ENCODE measurements at places on chromosomes 6 and 20. TPM values are rescaled to one million over a fixed set of nuclear protein-coding genes. Genes with fewer than 3 reads are reported as not detected.

GRCh38 chr6:51839726-51840374, 247.6 kb downstream of the PKHD1 start:
- no peak overlapping the region for H3K27ac ChIP-seq
- H3K4me3 ChIP-seq, result no peak overlapping the region

DNA sequence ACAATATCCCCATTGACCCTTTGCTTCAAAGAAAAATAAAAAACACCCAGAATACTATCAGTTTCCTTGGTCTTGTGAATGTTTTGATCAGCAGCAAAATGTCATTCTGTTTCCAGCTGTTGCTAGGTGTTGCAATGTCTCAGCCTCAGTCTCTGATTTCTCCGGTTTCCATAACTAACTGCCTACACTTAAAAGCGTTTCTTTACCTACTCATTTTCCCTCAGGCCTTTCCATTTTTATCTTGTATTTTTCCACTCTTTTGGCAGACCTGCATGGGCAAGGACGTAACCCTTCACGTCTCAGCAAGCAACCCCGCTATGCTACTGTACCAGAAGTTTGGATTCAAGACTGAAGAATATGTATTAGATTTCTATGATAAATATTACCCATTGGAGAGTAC, 49.4 kb downstream of the KAT14 start:
- no peaks in the 10 kb centered on the region for H3K27me3 ChIP-seq
- H3K4me3 ChIP-seq, result no peak overlapping the region
- no peaks in the 10 kb centered on the region for H3K4me1 ChIP-seq
- H3K27ac ChIP-seq, result no peak overlapping the region

The KIAA0408 gene
- total RNA-seq, result 2.3 TPM

The FAM209B gene
- not detected for total RNA-seq

The CLIC1 gene
- total RNA-seq, result 207 TPM

GRCh38 chr6:158060455-158061360, 79.0 kb downstream of the SYNJ2 start:
- H3K27ac ChIP-seq, result peak overlapping the region; percentile 72
- no peaks in the 10 kb centered on the region for H3K36me3 ChIP-seq
- no peak overlapping the region for H3K4me3 ChIP-seq
- peak; percentile 77 for DNase-seq

DNA sequence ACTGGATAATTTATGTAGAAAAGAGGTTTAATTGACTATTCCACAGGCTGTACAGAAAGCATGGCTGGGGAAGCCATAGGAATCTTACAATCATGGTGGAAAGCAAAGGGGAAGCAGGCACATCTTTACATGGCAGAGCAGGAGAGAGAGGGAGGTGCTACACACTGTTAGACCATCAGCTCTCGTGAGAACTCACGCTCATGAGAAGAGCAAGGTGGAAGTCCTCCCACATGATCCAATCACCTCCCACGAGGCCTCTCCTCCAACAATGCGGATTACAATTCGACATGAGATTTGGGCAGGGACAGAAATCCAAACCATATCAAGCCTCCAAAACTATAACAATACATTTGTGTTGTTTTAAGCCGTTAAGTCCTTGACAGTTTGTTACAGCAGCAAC, 257.1 kb upstream of the KCNG1 start:
- H3K4me1 ChIP-seq, result no peaks in the 10 kb centered on the region
- no peak for DNase-seq
- no peaks in the 10 kb centered on the region for H3K27me3 ChIP-seq
- peak overlapping the region; percentile 42 for H3K27ac ChIP-seq

DNA sequence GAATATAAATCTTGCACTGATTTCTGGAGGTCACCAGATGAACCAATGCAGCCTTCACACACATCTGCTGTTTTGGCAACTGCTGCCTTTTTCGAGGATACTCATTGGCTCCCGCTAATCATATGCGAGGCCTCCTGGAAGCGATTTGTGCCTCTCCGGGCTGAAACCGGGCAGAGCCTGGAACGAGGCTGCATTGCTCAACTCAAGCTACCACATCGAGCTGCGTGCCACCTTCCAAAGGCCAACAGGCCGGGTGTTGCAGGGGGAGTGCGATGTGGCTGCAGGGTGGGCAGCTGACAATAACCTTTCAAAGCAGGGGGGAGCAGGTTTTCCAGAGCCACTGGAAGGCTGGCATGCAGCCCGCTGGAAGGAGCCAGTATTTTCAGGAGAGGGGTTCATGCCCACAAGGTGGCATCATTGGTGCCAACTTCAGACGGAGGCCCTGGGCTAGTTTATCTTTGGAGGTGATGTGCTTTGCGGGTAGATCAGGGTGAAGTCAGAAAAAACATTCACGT, 122.6 kb upstream of the IFNGR1 start:
- DNase-seq, result no peak
- H3K27ac ChIP-seq, result no peak overlapping the region
- H3K4me3 ChIP-seq, result no peak overlapping the region
- no peaks in the 10 kb centered on the region for H3K27me3 ChIP-seq
- no peaks in the 10 kb centered on the region for H3K36me3 ChIP-seq

DNA sequence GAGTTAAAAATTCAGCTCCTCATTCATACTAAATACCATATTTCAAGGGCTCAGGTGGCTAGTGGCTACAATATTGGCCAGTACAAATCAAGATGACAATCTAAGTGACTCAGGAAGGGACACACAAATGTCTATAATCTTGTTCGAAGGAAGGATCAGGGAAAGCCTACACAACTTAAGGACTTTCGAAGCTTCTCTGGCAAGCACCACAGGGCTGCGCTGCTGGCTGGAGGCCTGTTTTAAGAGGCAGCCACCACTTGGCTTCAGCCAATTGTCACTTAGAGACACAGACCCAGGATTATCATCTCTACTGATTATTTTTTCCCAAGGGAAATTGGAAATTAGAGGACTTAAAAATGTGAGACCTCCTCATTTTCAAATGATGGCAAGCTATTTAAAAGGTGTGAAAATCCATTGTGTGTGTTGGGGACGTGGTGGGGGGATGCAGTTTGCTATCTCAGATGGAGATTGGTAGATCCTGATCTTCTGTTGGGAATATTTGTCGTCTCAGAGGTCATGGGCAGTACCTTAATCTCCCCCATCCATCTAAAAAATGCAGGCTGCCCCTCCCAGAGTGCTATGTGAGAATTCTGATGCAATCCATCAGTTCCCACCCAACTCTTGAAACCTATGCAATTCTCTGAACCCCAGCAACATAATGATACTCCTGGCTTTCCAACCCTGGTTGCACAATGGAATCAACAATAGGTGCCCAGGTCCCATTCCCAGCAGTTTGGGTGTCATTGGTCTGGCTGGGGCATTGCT, 11.3 kb downstream of the ARHGAP40 start:
- H3K27ac ChIP-seq, result no peak overlapping the region
- no peaks in the 10 kb centered on the region for H3K36me3 ChIP-seq
- H3K4me1 ChIP-seq, result no peaks in the 10 kb centered on the region
- no peaks in the 10 kb centered on the region for H3K27me3 ChIP-seq
- DNase-seq, result no peak
- H3K4me3 ChIP-seq, result no peak overlapping the region

GRCh38 chr6:1372690-1373089, 16.7 kb upstream of the FOXF2 start:
- H3K27ac ChIP-seq, result no peak overlapping the region
- H3K36me3 ChIP-seq, result no peaks in the 10 kb centered on the region
- DNase-seq, result no peak
- H3K4me3 ChIP-seq, result no peak overlapping the region

DNA sequence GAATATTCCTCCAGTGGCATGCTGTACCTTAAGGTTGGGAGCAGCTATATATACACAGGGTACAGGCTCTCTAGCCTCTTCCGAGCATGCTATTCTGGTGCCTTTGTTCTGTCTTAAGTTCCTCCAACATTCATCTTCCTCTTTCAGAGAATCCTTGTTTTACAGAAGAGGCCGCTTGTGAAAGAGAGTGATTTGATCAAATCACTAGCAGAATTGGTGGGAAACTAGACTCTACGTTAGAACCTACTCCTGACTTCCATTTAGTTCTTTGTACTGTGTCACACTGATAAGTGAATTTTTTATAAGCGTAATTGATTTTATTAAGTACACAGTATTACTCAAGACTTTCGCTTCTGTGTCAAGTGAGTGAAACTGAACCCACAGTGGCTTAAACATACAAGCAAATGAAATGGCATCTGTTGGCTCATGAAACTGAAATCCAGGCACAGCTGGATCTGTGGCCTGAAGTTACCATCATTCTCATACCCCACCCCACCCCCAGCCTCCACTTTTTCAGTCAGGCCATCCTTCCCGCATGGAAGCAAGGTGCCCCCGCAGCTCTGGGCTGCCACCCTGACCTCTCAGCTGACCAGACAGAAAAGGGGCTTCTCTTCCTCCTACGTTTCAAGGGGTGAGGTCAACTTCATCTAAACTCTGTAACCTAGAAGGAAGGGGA, 102.3 kb downstream of the RPP40 start:
- no peak overlapping the region for H3K4me3 ChIP-seq
- H3K4me1 ChIP-seq, result peaks cover 9% of the 10 kb centered on the region
- DNase-seq, result no peak
- no peaks in the 10 kb centered on the region for H3K36me3 ChIP-seq
- H3K27me3 ChIP-seq, result no peaks in the 10 kb centered on the region

GRCh38 chr6:88532241-88532860, 366.2 kb upstream of the CNR1 start:
- H3K27ac ChIP-seq, result no peak overlapping the region
- no peaks in the 10 kb centered on the region for H3K27me3 ChIP-seq
- no peak for DNase-seq
- no peaks in the 10 kb centered on the region for H3K36me3 ChIP-seq

DNA sequence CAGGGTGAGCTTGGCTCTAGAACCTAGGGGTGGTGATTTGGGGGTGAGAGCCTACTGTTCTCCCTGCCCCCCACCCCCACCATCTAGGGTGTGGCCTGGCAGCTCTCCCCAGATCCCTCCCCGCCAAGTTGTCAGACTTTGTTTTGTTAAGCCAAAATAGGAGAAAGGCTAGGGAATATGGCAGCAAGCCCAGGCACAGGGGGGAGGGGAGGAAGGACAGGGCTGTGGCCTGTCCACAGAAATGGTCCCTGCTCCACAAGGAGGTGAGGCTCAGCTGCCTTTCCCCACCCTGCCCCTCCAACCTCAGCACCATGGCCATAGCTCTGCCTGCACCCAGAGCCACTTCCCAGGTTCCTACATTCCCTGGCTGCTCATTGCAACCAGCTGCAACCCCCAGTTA, 17.2 kb downstream of the SCUBE3 start:
- no peaks in the 10 kb centered on the region for H3K4me1 ChIP-seq
- no peaks in the 10 kb centered on the region for H3K27me3 ChIP-seq
- H3K4me3 ChIP-seq, result no peak overlapping the region

The POFUT1 gene
- 47.1 TPM for total RNA-seq

The CNKSR3 gene
- 15.6 TPM for total RNA-seq

The OPN5 gene
- total RNA-seq, result not detected

DNA sequence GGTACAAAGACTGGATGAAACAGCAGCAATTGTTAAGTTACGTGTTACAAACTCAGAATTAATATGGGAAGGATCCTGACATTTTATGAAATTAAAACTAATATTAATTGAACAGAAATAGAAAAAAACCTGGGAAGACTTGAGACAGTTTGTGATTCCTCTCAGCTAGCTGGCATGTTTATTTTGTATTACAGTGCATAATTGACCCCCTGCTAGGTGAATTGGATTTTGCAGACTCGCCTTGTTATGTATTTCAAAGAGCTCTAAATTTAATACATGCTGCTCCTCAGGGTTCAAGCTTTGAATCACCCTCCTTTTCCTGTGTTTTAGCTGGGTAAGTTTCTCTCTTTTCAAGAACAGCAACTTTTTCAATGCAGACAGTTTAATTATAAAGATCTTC, 339.4 kb downstream of the PLCB1 start:
- H3K36me3 ChIP-seq, result no peaks in the 10 kb centered on the region
- H3K27ac ChIP-seq, result no peak overlapping the region
- no peak for DNase-seq

The COL9A3 gene
- 1.2 TPM for total RNA-seq

The FAM217A gene
- total RNA-seq, result not detected

The ANKRD66 gene
- total RNA-seq, result 2.3 TPM

GRCh38 chr6:31771992-31772358, 5.2 kb downstream of the VWA7 start:
- DNase-seq, result no peak
- H3K27me3 ChIP-seq, result no peaks in the 10 kb centered on the region
- peaks cover 6% of the 10 kb centered on the region for H3K4me1 ChIP-seq
- H3K27ac ChIP-seq, result no peak overlapping the region
- no peak overlapping the region for H3K4me3 ChIP-seq

DNA sequence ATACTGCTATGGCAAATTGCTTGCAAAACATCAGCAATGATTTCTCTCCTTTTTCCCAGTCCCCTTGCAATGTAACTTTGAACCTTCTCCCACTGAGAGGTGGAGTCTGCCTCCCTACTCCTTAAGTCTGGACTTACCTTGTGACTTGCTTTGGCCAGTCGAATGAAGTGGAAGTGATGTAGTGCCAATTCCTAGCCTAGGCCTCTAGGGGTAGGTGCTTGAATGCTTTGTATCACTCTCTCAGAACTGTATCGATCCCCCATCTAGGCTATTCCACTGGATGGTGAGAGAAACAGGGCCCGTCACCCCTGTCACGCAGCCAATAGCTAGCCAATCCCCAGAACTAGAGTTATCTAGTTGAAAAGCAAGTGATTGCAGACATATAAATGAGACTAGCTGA, 238.6 kb downstream of the BTBD3 start:
- no peaks in the 10 kb centered on the region for H3K4me1 ChIP-seq
- no peak overlapping the region for H3K27ac ChIP-seq
- no peak for DNase-seq
- H3K27me3 ChIP-seq, result no peaks in the 10 kb centered on the region
- no peaks in the 10 kb centered on the region for H3K36me3 ChIP-seq

- H3K4me1 ChIP-seq, result no peaks in the 10 kb centered on the region
- no peaks in the 10 kb centered on the region for H3K27me3 ChIP-seq
- H3K36me3 ChIP-seq, result no peaks in the 10 kb centered on the region
- no peak overlapping the region for H3K4me3 ChIP-seq
- H3K27ac ChIP-seq, result no peak overlapping the region
Observed at GRCh38 chr6:43378631-43379030, 9.2 kb upstream of the ZNF318 start.

DNA sequence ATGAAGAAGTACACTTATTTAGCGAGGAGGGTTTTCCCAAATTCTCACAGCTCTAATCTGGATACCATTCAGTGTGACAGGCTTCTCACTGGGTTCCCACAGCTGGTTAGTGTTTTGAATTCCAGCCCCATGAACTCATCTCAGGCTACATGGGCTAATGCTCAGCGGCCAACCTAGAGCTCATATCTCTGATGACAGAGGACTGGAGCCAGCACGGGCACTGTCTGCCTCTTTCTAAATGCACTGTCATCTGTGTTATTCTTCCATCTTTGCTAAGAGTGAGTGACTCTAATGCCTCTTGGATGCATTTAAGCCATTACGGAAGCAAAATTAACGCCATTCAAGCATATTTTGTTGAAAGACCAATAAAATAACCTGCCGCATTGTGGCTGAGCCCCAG, 308.9 kb upstream of the JAG1 start:
- DNase-seq, result peak; percentile 24
- H3K4me1 ChIP-seq, result no peaks in the 10 kb centered on the region
- peak overlapping the region; percentile 52 for H3K27ac ChIP-seq

- H3K4me3 ChIP-seq, result no peak overlapping the region
- H3K27ac ChIP-seq, result peak overlapping the region; percentile 43
- H3K36me3 ChIP-seq, result no peaks in the 10 kb centered on the region
- H3K4me1 ChIP-seq, result no peaks in the 10 kb centered on the region
Observed at GRCh38 chr20:50919567-50919966, 11.7 kb downstream of the ADNP start.

GRCh38 chr6:24755279-24755678, 19.5 kb upstream of the GMNN start:
- H3K36me3 ChIP-seq, result no peaks in the 10 kb centered on the region
- no peak overlapping the region for H3K27ac ChIP-seq
- H3K27me3 ChIP-seq, result no peaks in the 10 kb centered on the region
- no peaks in the 10 kb centered on the region for H3K4me1 ChIP-seq
- H3K4me3 ChIP-seq, result no peak overlapping the region
- no peak for DNase-seq
